Retina (tissue), 1 donor: ENCODE measurements at places on chromosomes 3 and 15.
A peak's percentile ranks its signal among the peaks of the same experiment; 100 is the strongest.

GRCh38 chr3:37864904-37865303 lies 3.2 kb downstream of the CTDSPL start:
- no peak for DNase-seq

DNA sequence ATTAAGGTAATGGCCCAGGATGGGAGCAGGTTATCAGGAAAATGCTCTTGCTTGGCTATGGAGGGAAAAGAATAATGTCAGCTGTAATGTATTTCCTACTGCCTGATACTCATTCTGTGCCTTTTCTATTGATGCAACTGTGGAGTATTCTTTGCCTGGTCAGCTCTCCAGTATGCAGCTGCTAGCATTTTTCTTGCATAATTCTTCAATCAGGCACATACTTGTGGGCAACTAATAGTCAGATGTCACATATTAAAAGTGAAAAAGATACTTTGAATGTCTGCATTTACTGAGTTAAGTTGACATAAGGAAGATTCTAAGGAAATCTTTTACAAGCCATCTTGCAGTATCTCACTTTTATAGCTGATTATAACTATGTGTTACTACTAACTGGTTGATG lies 29.5 kb downstream of the CD80 start:
- DNase-seq, result no peak

DNA sequence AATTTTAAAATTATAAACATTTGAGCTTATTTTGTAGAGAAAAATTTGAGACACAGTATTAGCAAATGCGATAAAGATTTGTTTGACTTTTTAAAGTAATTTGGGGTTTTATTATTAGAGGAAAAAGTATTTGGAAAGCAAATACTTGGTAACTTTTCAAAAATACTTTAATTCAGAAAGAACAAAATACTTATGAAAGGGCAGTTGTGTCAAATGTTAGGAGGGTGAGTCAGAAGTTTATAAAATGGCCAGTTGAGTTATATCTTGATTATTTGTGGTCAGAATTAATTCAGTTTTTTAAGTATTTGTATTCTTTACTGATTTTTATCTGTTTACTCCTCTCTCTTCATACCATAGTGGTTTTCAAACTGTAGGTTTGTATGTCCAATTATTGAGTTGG lies 12.1 kb downstream of the LACTB start:
- no peak for DNase-seq

GRCh38 chr3:32733631-32734229 lies 48.7 kb downstream of the CNOT10 start:
- DNase-seq, result peak; percentile 27

- DNase-seq, result no peak
Measured at GRCh38 chr3:143571548-143571947, 276.7 kb downstream of the SLC9A9 start.

GRCh38 chr3:105907777-105908176 lies 39.0 kb upstream of the CBLB start:
- no peak for DNase-seq

DNA sequence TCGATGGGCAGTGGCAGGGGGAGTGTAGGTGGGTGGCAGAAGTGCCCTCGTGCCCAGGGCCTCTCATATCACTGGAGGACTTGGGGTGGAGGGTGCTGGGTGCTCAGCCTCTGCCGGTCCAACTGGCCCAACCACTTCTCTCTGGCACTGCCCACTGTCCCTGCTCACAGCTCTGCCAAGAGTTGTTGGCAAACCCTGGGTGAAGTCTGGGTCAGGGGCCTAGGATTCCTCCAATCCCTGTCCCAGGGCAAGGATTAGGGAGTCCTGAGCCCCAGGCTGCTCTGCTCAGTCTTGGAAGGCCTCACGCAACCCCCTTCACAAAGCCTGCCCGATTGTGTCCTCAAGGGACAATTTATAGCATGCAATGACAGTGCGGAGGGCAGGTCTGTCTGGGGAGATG lies 5.2 kb upstream of the PRKCD start:
- no peak for DNase-seq

- no peak for DNase-seq
Measured at GRCh38 chr3:143286392-143287010, 166.9 kb downstream of the CHST2 start.

GRCh38 chr3:72768481-72768880 lies 79.8 kb downstream of the SHQ1 start:
- peak; percentile 27 for DNase-seq

- DNase-seq, result no peak
Measured at GRCh38 chr3:45776301-45776595, 20.1 kb downstream of the SLC6A20 start.

- DNase-seq, result no peak
Measured at GRCh38 chr3:178195824-178196223, 340.4 kb upstream of the KCNMB2 start.

- no peak for DNase-seq
Measured at GRCh38 chr15:100108346-100108745, 233.4 kb downstream of the ADAMTS17 start.

- no peak for DNase-seq
Measured at GRCh38 chr15:67413770-67414390, 107.1 kb upstream of the C15orf61 start.

- DNase-seq, result no peak
Measured at GRCh38 chr15:78540871-78541743, 863 bp downstream of the PSMA4 start.

DNA sequence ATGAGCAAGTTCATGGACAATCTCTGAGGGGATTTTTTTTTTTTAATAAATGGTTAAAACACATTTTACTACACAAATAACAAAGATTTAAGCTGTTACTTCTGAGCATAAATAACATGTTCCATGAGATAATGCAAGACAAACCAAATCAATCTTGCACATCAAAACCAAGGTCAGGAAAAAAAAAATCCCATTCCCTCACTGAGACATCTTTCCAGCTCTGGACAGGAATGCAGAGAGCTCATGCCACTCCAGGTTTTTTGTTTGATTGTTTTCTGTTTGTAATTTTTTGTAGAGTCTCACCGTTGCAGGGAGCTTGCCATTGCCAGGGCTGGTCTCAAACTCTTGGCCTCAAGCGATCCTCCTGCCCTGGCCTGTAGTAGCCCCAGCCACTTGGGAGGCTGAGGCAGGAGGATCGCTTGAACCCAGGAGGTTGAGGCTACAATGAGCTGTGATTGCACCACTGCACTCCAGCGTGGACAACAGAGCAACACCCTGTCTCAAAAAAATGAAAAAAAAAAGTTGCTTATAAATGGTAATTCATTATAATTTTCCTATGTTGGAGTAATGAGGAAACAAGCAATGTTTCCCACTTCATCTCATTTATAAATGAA lies 14.0 kb downstream of the OSBPL10 start:
- no peak for DNase-seq

GRCh38 chr3:183377307-183377959 lies 51.0 kb downstream of the MCF2L2 start:
- no peak for DNase-seq
